IgD-negative memory B cell (primary cell): ENCODE measurements at places on chromosomes 7 and 10. TPM values are rescaled to one million over a fixed set of nuclear protein-coding genes. Genes with fewer than 3 reads are reported as not detected.

The ZNF487 gene
- polyA plus RNA-seq: 6.1 TPM

The LIPM gene
- polyA plus RNA-seq: not detected

The TMEM130 gene
- not detected for polyA plus RNA-seq

The ADAM22 gene
- 0.23 TPM for polyA plus RNA-seq

The MINDY4 gene
- 0.25 TPM for polyA plus RNA-seq

The ALDH18A1 gene
- polyA plus RNA-seq: 48.8 TPM

The MRLN gene
- not detected for polyA plus RNA-seq

The CALHM1 gene
- 1.4 TPM for polyA plus RNA-seq

The ZNF248 gene
- 8.8 TPM for polyA plus RNA-seq

The HMX2 gene
- polyA plus RNA-seq: not detected

The ACSM6 gene
- not detected for polyA plus RNA-seq

The C10orf143 gene
- 21.1 TPM for polyA plus RNA-seq

The TMEM270 gene
- not detected for polyA plus RNA-seq

The EBLN1 gene
- not detected for polyA plus RNA-seq

The CFAP70 gene
- 0.43 TPM for polyA plus RNA-seq

The GLRX3 gene
- 78.7 TPM for polyA plus RNA-seq

The CNNM2 gene
- polyA plus RNA-seq: 7.9 TPM

The LLCFC1 gene
- not detected for polyA plus RNA-seq

The COBL gene
- not detected for polyA plus RNA-seq

The MMP21 gene
- not detected for polyA plus RNA-seq

The PPP1R3C gene
- not detected for polyA plus RNA-seq

The ZNF804B gene
- not detected for polyA plus RNA-seq

The NEUROD6 gene
- polyA plus RNA-seq: not detected

The ABCB1 gene
- polyA plus RNA-seq: 2.5 TPM

The ITGA8 gene
- not detected for polyA plus RNA-seq

The ARHGEF35 gene
- 0.86 TPM for polyA plus RNA-seq

The NXPH1 gene
- polyA plus RNA-seq: not detected

The CXCL12 gene
- polyA plus RNA-seq: not detected

The ST8SIA6 gene
- polyA plus RNA-seq: not detected

The PDGFA gene
- not detected for polyA plus RNA-seq

The ELMO1 gene
- 86.5 TPM for polyA plus RNA-seq

The SRRM3 gene
- not detected for polyA plus RNA-seq

The FOXP2 gene
- not detected for polyA plus RNA-seq
